Naive B cell (primary cell): ENCODE measurements at places on chromosomes 11 and 22. TPM values are rescaled to one million over a fixed set of nuclear protein-coding genes. Genes with fewer than 3 reads are reported as not detected.
A peak's percentile ranks its signal among the peaks of the same experiment; 100 is the strongest.

DNA sequence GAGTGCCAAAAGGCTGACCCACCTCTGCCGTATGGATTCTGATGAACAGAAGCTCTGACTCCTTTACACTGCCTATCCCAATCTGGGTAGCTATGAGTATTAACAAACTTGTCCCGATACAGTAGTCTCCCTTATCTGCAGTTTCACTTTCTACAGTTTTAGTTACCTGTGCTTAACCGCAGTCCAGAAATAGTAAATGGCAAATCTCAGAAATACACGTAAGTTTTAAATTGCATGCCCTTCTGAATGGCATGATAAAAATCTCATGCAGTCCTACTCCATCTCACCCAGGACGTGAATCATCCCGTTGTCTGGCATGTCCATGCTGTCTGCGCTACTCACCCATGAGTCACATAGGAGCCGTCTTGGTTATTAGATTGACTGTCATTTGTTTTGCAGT, 68.8 kb downstream of the SNX19 start:
- no peaks in the 10 kb centered on the region for H3K4me1 ChIP-seq
- no peaks in the 10 kb centered on the region for H3K36me3 ChIP-seq
- no peak overlapping the region for H3K27ac ChIP-seq

DNA sequence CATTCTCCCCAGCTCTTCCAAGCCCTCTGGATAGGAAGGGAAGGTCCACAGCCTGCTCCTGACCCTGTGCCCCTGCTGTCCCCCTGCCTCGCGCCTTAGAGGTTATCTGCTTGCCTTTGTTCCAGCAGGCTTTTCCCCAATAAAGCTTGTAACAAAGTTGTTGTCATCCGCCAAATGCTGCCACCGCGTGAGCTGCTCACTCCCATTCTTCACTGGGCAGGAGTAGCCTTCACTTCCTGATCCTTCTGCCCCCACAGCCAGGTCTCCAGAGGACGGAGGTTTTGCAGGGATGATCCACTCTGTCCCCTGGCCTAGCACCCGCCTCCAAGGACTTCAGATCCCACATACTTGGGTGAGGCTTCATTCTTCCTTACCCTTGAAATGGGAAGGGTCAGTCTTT, 94.0 kb upstream of the RASSF10 start:
- H3K4me1 ChIP-seq, result no peaks in the 10 kb centered on the region
- no peak overlapping the region for H3K27ac ChIP-seq
- H3K36me3 ChIP-seq, result no peaks in the 10 kb centered on the region
- H3K4me3 ChIP-seq, result no peak overlapping the region
- no peak for DNase-seq
- H3K27me3 ChIP-seq, result no peaks in the 10 kb centered on the region

GRCh38 chr22:27467711-27468110, 333.8 kb downstream of the MN1 start:
- H3K4me1 ChIP-seq, result no peaks in the 10 kb centered on the region
- no peak overlapping the region for H3K27ac ChIP-seq
- no peak overlapping the region for H3K4me3 ChIP-seq
- H3K36me3 ChIP-seq, result no peaks in the 10 kb centered on the region

GRCh38 chr11:35558513-35558912, 33.1 kb upstream of the PAMR1 start:
- DNase-seq, result no peak
- H3K27me3 ChIP-seq, result peaks cover 37% of the 10 kb centered on the region
- no peaks in the 10 kb centered on the region for H3K36me3 ChIP-seq
- H3K4me3 ChIP-seq, result no peak overlapping the region
- H3K27ac ChIP-seq, result no peak overlapping the region

GRCh38 chr11:11758603-11759196, 83.1 kb upstream of the USP47 start:
- no peak overlapping the region for H3K27ac ChIP-seq
- H3K4me3 ChIP-seq, result no peak overlapping the region
- H3K36me3 ChIP-seq, result no peaks in the 10 kb centered on the region
- DNase-seq, result no peak
- H3K27me3 ChIP-seq, result peaks cover 61% of the 10 kb centered on the region

DNA sequence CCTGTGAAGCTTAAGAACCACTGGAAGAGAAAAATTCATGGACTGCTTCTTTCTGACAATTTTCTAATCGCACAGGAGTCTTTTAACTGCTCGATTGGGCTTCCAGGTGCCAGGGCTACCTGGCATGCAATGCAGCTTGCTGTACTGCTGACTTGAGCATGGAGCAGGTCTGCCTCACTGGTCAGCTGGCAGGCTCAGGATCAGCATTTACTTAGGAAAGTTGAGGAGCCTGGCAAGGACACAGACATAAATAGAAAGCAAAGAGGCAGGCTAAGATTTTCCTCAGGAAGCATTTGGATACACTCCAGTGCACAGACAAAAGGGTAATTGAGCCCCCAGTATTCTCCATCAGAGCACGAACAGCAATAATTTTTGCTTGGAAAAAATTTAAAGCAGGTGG, 163.5 kb downstream of the CSNK2A3 start:
- no peak overlapping the region for H3K27ac ChIP-seq
- no peak overlapping the region for H3K4me3 ChIP-seq
- DNase-seq, result no peak
- H3K4me1 ChIP-seq, result no peaks in the 10 kb centered on the region
- H3K27me3 ChIP-seq, result peaks cover 32% of the 10 kb centered on the region

DNA sequence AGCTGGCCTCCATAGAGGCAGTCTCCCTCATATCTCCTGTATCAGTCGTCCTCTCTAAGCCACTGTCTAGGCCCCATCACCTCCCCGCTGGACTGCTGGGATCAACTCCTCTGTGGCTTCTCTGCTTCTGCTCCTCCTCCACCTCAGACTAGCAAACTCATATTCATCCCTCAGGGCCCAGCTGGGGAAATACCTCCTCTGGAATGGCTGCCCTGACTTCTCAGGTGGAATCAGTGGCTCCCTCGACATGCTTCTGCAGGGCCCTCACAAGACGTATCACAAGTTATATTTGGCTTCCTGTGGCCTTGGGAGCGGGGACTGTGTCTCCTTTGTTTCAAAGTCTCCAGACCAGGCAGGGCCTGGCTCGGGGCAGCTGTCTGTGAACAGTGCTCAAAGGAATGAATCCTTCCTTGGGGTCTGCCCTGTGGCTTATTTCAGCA, 10.0 kb downstream of the SLC29A2 start:
- H3K27ac ChIP-seq, result no peak overlapping the region
- no peaks in the 10 kb centered on the region for H3K4me1 ChIP-seq
- no peak overlapping the region for H3K4me3 ChIP-seq
- no peak for DNase-seq

GRCh38 chr11:33899400-33900037, 7.6 kb upstream of the LMO2 start:
- peaks cover 37% of the 10 kb centered on the region for H3K4me1 ChIP-seq
- H3K27me3 ChIP-seq, result no peaks in the 10 kb centered on the region
- no peaks in the 10 kb centered on the region for H3K36me3 ChIP-seq
- no peak for DNase-seq

DNA sequence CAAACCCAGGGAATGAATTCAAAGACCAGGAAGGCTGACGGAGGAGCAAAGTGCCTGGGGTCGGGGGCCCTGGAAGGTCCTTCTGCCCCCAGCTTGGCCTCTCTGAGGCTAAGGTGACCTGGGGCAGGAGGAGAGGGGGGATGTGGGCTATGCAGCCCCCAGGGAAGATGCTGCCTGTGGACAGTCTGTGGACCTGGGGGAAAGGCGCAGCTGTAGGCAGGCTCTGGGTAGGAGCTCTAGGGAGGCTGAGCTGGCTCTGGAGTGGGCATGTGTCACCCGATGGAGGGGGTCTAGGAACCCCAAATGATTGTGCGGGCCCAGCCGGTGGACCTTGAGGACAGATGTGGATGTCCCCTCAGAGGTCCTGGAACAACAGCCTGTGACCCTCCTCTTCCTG, 42.8 kb downstream of the WNT7B start:
- H3K4me1 ChIP-seq, result no peaks in the 10 kb centered on the region
- H3K27ac ChIP-seq, result no peak overlapping the region
- peaks cover 8% of the 10 kb centered on the region for H3K36me3 ChIP-seq
- no peak for DNase-seq

DNA sequence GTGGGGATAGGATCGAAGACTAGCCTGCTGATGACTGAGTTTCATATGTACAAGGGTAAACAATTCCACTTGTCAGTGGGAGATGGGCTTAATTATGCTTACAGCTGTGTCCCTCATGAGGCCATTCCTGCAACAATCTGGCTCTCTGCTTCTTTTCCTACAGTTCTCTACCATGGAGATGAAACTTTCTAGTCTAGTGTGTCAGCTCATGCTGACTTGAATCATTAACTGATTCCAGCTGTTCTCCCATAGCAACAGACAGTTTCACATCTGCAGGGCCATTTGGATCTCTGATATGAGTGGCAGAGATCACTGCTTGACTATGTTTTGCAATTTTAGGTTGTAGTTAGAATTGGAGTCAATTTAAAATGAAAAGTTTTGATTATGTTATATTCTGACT, 1251.7 kb upstream of the RAG2 start:
- no peak overlapping the region for H3K4me3 ChIP-seq
- H3K27me3 ChIP-seq, result no peaks in the 10 kb centered on the region
- DNase-seq, result no peak
- H3K4me1 ChIP-seq, result no peaks in the 10 kb centered on the region
- H3K36me3 ChIP-seq, result no peaks in the 10 kb centered on the region

- H3K4me3 ChIP-seq, result peak overlapping the region; percentile 94
- no peaks in the 10 kb centered on the region for H3K36me3 ChIP-seq
- H3K27ac ChIP-seq, result no peak overlapping the region
- H3K27me3 ChIP-seq, result no peaks in the 10 kb centered on the region
Observed at GRCh38 chr11:36399236-36399635, 103.1 kb downstream of the PRR5L start.

The RFPL2 gene
- polyA plus RNA-seq, result not detected

The PRODH gene
- not detected for polyA plus RNA-seq

The ADM gene
- polyA plus RNA-seq, result not detected
